ENCODE measurements at places on chromosomes 6 and 20.

DNA sequence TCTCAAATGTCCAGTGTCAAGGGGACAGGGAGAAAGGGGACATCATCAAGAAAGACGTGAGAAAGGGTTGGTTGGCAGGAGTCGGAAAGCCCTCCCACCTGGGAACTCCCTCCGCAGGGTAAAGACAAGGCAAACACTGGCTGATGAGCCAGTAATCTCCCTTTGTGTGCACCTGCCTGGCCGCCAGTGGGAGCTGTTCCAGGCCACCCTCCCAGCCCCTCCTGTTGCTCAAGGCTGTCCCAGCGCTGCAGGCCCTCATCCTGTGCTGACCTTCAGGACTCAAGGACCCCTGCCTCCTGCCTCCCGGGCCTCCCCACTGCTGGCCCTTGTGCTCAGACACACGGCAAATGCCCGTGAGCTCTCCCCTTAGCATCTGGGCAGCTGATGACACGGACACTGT lies 7.4 kb downstream of the FRMD1 start:
- DNase-seq = no peak

GRCh38 chr6:21914121-21914973 lies 320.8 kb downstream of the SOX4 start:
- no peak for DNase-seq

DNA sequence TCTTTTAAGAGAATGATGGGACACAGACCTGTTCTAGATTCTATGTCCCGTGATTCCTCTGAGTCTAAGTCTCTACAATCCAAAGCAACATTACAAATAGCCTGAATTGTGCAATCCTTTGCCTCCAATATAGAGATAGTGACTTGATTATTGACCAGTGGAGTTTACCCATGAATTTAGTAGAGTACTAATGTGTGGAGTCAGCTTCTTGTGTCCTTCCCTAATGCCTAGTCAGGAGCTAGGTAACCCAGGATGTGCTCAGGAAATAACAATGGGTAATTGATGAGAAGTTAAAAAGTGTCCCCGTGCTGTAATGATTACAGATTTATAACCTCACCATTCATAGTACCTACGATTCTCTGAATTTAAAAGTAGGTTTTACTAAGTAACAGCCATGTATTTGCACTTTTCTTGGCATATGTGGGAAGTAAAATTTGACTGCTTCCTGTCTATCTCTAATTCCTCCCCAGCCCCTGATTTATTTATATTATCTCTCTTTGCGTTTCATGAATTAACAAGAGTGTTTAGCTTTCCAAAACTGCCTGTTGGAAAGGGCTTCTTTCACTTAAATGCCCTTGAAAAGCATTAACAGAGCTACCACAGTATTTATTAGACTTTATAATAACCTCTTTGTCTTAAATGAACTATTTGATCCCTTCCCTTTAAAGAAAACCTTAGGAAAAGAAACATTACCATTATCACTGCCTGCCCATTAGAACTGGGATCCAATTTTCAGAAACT lies 30.5 kb downstream of the NEDD9 start:
- no peak for DNase-seq

GRCh38 chr6:169960886-169961611 lies 209.6 kb downstream of the ERMARD start:
- DNase-seq = no peak

DNA sequence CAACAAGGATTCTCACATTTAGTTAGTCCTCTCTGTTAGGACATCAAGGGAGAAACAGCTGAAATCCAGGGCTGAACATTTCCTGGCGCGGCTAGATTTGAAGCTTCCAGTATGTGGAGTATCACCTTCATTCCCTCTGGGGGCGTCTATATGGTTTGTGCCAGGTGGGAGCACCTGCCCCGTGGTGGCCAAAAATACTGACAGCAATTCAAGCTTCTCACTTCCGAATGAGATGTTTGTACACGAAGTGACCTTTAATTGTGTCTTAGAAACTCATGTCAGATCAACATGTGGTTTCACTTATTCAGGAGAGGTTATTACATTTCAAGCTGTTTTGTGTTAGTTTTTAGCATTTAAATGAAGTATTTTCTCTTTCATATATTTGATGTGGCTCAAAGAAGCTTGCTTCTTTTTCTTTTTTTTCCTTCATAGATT lies 67.3 kb upstream of the ZNF217 start:
- no peak for DNase-seq

DNA sequence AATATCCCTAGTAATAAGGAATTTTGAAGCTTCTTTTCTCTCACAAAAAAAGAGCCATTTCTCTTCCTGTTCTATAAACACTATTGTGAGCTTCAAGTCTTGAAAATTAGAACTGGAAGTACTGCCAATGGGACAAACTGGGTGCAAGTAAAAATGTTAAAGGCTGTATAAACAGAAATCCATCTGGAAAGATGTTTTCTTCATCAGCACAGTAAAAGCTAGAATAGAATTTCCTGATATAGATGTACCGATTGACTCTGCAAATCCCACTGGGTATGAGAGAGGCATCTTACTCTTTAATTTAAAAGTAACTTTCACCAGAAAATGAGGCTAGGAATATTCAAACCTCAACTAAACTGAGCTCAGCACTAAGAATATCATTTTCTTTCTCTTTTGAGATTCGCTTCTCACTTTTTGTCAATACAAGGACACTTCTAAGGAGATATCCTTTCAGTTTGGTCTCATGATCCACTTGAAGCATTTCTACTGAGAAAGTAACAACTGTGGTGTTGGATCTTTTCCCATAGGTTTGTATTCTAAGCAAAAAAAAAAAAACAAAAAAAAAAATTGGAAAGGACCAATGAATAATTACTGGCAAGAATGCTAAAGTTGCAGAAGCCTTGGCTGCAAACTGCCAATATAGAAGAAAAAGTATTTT lies 169.0 kb upstream of the PRDM1 start:
- DNase-seq = no peak

DNA sequence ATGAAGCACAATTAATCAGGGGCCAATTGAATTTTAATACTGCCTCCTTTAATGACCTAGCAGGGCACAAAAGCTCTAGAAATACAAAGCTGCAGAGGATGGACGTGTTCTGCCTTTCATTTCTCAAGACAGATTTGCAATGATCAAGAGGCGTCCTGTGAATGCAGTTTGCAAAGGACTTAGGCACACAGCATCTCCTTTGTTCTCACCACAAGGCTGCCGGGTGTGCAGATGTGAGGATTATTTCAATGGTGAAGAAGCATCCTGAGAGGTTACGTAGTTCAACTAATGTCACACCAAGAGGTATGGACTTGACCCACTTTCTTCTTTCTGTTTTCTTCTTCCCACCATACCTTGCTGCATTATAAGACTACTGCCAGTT lies 42.9 kb upstream of the SPTLC3 start:
- no peak for DNase-seq

DNA sequence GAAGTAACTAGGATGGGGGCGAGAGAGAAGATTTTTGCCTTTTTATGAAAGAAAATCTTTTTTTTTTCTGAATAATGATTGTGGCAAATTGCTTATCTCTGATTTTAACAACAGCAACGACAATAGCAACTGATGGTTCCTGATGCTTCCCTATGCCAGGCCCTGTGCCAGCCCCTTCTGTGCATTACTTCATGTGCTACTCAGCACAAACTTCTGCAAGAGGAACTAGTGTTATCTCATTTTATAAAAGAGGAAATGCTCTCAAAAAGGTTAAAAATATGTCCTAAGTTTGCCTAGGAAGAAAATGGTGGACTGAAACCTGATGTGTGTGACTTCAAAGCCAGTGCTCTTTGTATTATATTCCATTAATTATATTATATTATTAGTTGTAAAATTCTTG lies 74.0 kb upstream of the RALGAPA2 start:
- DNase-seq = no peak

DNA sequence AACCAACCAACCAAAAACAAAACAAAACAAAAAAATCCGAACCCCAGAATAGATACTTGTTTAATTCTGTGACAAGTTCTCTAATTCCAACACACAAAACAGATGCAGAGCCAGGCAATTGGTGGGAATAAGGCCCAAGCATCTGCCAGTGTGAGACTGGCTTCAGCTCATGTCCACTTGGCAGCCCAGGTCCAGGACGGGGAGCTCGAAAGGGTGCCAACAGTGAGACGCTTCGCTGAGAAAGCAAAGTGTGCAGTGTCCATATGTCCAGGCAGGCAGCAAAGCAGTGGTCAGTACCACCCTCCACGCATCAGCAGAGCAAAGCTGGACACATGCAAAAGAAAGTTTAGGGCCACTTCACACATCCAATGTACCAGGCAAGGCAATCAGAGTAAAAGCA lies 102.9 kb downstream of the RALGAPA2 start:
- no peak for DNase-seq

GRCh38 chr6:83927470-83927869 lies 68.0 kb downstream of the CYB5R4 start:
- DNase-seq = no peak

GRCh38 chr6:133340557-133340956 lies 99.4 kb downstream of the EYA4 start:
- DNase-seq = no peak

- no peak for DNase-seq
Measured at GRCh38 chr20:9220874-9221547, 152.1 kb downstream of the PLCB4 start.

DNA sequence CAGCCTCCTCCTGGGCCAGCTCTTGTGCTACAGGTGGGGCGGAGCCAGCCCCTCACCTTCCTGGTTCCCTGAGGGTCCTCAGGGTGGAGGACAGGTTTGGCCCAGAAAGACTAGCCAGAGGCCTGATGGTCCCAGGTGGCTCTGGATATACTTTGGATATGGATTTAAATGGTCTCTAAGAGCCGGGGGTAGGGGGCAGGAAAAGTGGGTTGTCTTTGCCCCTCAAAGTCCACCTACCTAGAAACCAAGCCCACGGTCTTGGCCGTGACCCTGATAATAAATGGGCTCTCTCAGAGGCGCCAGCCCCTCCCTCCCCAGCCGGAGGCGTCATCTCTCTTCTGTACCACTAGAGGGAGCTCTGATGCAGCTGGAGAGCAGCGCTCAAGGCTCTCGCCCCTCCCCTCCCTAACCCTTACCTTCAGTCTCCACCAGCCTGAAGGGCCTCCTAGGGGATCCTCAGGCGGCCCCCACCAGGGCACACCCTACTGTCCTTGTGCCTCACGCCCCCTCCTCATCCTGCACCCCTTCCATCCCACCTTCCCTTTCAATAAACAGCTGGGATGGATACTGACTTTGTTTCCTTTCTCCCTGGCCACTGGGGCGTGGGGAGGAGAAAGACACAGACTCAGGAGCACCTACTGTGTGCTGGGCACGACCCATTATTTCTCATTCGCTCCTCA lies 7.5 kb downstream of the NRSN2 start:
- peak; percentile 48 for DNase-seq

- DNase-seq = no peak
Measured at GRCh38 chr6:140379919-140380318, 1005.5 kb upstream of the CITED2 start.

GRCh38 chr6:139752086-139752485 lies 377.6 kb upstream of the CITED2 start:
- no peak for DNase-seq

DNA sequence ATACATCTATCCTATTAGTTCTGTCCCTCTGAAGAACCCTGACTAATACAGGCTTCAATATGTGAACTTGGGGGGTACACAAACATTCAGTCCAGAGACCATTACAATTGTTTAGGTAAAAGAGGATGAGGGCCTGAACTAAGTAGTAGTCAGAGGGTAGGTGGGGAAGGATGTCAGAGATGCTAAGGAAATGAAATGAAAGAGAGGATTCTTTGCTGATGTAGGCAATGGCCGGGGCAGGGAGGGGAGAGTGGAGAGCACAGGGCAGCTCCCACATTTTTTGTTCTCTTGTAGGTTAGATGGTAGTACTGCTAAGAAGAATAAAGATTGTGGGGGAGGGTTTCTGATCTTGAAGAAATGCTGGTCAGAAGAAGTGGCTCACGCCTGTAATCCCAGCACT lies 60.8 kb downstream of the SOX4 start:
- no peak for DNase-seq

DNA sequence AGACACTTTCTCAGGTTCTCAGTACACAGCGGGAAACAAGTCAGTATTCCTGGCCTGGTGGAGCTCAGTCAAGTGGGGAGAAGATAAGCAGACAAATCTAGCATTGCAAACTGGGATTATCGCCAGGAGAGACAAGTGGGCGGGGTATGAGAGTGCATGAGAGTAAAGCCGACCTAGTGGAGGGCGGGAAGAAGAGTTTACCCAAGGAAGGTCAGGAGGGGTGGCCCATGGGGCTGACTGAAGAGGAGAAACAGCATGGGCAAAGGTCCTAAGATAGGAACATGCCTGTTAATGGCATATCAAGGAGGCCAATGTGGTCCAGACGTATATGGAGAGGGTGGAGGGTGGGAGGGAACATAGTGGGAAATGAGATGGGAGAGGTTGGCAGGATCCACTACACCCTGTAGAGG lies 12.4 kb upstream of the CSNK2A1 start:
- no peak for DNase-seq

- DNase-seq = no peak
Measured at GRCh38 chr20:25256226-25256859, 8.5 kb downstream of the PYGB start.

DNA sequence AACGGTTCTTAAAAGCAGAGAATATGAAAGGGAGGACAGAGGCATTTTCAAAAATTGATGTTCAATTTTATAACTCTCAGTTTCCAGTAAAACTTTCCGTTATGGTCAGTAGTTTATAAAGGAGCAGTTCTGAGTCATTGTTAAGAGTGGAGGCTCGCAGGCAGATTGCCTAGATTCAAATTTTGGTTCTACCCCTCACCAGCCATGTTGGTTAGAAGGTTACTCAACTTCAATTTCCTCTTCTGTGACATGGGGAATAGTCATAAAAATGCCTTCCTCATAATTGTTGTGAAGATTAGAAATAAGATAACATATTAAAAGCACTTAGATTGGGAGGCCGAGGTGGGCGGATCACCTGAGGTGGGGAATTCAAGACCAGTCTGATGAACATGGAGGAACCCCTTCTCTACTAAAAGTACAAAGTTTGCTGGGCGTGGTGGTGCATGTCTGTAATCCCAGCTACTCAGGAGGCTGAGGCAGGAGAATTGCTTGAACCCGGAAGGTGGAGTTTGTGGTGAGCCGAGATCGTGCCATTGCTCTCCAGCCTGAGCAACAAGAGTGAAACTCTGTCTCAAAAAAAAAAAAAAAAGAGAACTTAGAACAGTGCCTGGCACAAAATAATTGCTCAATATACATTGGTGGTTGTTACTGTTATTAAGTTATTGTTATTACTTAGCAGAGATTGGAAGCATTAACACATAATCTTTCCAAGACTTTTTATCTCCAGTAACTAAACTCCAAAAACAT lies 348.9 kb downstream of the NRN1 start:
- DNase-seq = no peak

DNA sequence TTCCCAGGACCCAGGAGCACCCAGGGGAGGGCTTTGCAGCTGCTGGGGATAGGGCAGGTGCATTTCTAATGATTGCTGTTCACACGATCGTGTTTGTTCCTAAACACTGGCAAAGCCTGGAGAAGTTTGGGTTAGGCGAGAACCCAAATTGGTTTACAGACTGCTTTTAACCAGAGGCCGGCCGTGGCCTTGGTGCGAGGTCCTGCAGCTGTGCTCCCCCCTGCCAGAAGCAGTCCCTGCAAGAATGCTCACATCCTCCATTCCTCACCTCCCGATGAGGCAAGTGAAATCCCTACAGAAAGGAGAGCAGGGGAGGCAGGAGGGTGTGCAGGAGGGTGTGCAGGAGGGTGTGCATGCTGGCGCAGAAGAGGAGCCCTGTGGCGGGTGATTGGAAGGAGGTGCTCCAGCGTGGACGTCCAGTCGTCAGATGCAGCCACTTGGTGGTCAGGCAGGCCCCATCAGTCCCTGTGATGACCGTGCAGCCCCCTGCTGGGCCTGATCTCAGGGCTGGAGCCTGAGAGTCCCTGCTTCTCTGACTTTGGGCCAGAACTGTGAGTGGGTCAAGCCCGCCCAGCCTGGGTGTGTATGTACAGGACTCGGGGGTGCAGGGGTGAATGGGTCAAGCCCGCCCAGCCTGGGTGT lies 55.7 kb upstream of the FRMD1 start:
- DNase-seq = no peak

- DNase-seq = no peak
Measured at GRCh38 chr6:16850681-16851026, 89.4 kb upstream of the ATXN1 start.

All from stimulated activated CD8-positive, alpha-beta memory T cell treated with anti-CD3 and anti-CD28 coated beads, Interleukin-15, amount 100 ng/mL, for 4 hours (primary cell).